Stimulated activated CD8-positive, alpha-beta memory T cell treated with anti-CD3 and anti-CD28 coated beads, Interleukin-7, amount 100 ng/mL, for 24 hours (primary cell): ENCODE measurements at places on chromosomes 12 and 14.

DNA sequence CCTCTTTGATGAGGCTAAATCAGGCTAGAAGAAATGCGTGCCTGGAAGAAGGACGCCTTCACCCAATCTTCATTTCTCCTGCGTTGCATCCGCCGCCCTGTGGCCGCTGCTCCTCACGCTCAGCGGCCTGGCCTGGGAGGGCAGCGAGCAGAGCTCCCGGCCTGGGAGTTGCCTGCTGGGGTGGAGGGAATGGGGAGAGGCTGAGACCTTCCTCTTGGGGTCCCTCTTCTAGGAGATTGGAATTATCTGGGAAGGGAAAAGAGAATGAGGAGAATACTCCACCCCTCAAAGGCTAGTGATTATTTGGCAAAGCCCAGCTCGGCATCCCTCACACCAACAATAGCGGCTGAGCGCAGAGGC, 2.4 kb upstream of the HOXC12 start:
- no peak for DNase-seq

GRCh38 chr12:81644503-81644902, 114.6 kb downstream of the PPFIA2 start:
- DNase-seq: no peak

DNA sequence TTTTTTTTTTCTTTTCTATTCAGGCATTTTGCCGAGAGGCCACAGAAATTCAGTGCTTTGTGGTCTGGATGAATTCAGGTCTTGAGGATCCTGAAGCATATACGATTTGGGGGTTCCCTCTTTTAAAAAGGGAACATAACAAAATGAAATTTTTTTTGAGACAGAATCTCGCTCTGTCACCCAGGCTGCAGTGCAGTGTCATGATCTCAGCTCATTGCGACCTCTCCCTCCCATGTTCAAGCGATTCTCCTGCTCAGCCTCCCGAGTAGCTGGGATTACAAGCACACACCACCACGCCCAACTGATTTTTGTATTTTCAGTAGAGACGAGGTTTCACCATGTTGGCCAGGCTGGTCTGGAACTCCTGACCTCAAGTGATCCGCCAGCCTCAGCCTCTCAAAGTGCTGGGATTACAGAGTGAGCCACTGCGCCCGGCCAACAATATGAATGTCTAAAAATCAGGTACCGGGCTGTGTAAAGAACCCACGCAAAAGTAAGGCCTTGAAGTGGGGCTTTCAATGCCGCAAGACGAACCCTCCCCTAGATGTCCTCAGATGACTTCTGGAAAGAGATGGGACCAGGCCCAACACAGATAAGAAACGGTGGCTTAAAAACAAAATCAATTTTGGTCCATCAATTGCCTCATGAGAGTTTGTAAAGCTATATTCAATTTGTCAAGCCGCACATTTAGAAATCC, 30.0 kb downstream of the TESC start:
- DNase-seq: no peak

GRCh38 chr12:92810370-92810769, 107.6 kb downstream of the PLEKHG7 start:
- DNase-seq: no peak

DNA sequence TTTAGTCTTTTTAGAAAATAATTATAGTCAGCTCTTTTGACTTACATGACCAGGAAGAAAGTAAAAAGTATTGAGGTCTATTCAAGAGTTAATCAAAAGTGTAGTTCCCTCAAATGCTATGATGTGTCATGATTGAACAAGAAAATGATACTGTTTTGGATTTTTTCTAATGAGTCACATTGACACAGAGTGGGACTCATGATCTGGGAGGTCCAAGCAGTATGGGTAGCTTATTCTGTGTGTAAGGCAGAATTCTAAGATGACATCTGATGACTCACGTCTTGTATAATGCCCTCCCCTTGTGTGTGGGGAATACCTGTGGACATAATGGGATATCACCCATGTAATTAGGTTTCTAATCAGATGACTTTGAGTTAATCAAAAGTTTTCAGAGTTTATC, 178.1 kb upstream of the DDHD1 start:
- no peak for DNase-seq
